ENCODE measurements at places on chromosomes 11 and 22.
A peak's percentile ranks its signal among the peaks of the same experiment; 100 is the strongest.

DNA sequence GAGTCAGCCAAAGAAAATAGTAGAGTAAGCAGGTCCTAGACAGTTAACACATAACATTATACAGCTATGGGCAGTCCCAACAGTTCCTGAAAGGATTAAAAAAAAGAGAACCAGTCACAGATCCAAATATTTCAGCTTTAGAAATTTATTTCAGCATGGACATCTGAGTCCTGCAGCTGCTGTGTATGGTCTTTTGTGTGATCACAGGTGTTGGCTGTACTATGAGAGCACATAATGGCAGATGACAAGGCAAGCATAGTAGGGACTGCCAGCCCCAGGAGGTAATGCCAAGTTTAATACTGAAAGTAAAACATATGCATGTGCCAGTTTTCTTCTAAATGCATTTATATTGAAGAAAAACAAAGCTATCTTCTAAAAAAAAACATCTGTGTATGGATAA is 158.1 kb downstream of the GRIA4 start:
- H3K4me3 ChIP-seq: no peak overlapping the region
- H3K27me3 ChIP-seq: peaks cover 22% of the 10 kb centered on the region
- no peak for ATAC-seq
- H3K36me3 ChIP-seq: no peaks in the 10 kb centered on the region

DNA sequence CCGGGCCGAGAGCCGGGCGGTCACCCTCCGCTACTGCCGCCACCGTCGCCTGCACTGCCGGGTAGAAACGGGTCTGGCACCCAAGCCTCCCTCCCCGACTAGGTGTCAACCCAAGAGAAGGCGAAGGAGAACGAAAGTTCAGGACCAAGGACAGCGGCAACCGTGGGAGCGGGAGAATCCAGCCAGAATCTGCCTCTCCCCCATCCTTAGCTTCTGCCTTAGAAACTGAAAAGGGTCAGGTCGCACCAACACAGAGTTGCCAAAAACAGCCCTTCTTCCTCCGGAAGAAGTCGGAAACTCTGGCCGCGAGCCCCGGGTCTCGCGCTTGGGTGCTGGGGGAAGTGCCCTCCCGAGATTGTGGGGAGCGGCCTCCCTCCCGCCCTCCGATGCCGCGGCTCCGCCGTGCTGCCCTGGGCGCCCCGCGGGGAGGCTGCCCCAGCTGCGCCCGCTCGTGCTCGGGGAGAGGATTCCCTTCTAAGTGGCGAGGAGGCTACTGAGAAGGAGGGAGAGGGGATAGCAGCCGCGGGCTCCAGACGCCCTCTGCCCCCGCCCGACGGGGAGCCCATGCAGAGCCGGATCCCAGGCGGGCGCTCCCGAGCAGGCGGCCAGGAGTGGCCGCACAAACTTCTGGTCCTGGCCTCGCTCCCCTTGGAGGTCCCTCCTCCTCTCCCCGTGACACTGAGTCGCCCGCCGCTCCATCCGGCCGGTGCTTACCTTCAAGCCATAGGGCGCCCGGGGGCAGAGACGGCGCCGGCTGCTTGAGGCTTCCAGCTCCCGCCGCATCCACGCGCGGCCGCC is 637 bp downstream of the DRD2 start:
- H3K27me3 ChIP-seq: peaks cover 84% of the 10 kb centered on the region
- no peak overlapping the region for H3K27ac ChIP-seq
- H3K4me1 ChIP-seq: peaks cover 9% of the 10 kb centered on the region
- no peak overlapping the region for H3K4me3 ChIP-seq

- ATAC-seq: no peak
- no peak overlapping the region for H3K27ac ChIP-seq
- H3K4me3 ChIP-seq: no peak overlapping the region
- peaks cover 10% of the 10 kb centered on the region for H3K27me3 ChIP-seq
- H3K36me3 ChIP-seq: no peaks in the 10 kb centered on the region
Measured at GRCh38 chr11:14953904-14954303, 18.2 kb downstream of the CALCA start.

DNA sequence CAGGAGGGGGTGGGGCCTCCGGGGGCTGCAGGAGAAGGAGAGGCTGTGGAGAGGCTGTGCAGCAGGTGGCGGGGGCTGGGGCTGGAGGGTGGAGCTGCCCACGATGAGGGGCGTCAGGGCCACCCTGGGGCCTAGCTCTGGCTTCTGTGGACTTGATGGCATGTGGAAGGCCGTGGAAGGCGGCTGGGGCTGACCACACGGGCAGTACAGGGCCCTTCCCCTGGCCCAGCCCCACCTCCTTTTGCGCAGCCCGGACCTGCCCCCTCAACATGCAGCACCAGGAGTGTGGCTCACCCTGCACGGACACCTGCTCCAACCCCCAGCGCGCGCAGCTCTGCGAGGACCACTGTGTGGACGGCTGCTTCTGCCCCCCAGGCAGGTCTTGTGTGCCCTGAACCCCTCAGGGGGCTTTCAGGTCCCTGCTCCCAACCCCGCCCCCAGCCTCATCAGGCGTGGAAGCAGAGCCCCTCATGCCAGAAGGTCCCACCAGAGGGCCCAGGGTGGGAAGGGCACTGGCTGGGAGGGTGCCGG is 6.1 kb downstream of the MUC5B start:
- no peaks in the 10 kb centered on the region for H3K4me1 ChIP-seq
- no peak overlapping the region for H3K27ac ChIP-seq
- no peaks in the 10 kb centered on the region for H3K36me3 ChIP-seq
- no peak for ATAC-seq
- H3K27me3 ChIP-seq: peaks cover 19% of the 10 kb centered on the region

DNA sequence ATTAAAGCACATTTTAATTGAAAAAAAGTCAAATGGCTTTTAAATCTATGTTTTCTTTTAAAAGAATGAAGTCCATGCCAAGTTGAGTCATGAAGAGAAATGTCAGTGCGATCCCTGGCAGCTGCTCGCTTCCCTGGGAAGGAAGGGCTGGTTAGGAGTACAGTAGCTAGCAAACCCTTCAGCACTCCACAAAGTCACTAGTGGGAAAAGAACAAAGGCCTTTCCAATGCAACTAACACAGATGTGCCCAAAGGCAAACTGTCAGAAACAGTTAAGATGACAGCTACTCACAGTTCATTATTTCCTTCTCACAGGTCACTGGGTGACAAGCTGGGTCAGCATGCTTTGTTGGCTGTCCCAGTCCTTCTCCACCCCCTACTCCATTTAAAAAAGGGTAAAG is 308.7 kb downstream of the DCDC1 start:
- ATAC-seq: no peak
- no peak overlapping the region for H3K27ac ChIP-seq
- H3K36me3 ChIP-seq: no peaks in the 10 kb centered on the region
- no peak overlapping the region for H3K4me3 ChIP-seq
- H3K4me1 ChIP-seq: no peaks in the 10 kb centered on the region

- peak overlapping the region; percentile 94 for H3K27ac ChIP-seq
- H3K4me3 ChIP-seq: no peak overlapping the region
- peaks cover 50% of the 10 kb centered on the region for H3K4me1 ChIP-seq
- no peak for ATAC-seq
Measured at GRCh38 chr22:20111689-20112622, 3.9 kb upstream of the RANBP1 start.

DNA sequence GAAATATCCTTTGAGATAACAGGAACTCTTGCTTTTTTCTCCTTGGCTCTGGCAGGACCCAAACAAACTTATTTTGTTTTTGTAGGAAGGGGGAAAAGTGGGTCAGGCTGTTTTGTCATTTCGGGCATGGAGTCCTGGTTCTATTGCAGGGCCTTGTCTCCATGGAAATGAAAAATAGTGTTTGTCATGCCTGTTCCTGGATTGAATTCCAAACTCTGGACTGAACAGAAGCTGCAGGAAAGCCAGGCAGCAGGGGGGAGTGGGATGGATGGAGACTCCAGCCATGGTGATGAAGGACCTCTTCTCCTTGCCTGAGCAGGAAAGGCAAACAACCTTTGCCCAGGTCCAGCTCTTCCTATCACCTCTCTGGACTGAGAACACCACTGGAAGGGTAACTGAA is 87.0 kb downstream of the SCN3B start:
- ATAC-seq: no peak
- H3K4me3 ChIP-seq: no peak overlapping the region
- peaks cover 9% of the 10 kb centered on the region for H3K27me3 ChIP-seq
- no peaks in the 10 kb centered on the region for H3K4me1 ChIP-seq
